ENCODE measurements at places on chromosomes 2 and 18. TPM values are rescaled to one million over a fixed set of nuclear protein-coding genes. Genes with fewer than 3 reads are reported as not detected.

The DLX1 gene
- total RNA-seq: not detected

The RGPD4 gene
- not detected for total RNA-seq

The CYTIP gene
- 358 TPM for total RNA-seq

The AMER3 gene
- total RNA-seq: not detected

The CD8B2 gene
- total RNA-seq: not detected

The SOX11 gene
- total RNA-seq: not detected

DNA sequence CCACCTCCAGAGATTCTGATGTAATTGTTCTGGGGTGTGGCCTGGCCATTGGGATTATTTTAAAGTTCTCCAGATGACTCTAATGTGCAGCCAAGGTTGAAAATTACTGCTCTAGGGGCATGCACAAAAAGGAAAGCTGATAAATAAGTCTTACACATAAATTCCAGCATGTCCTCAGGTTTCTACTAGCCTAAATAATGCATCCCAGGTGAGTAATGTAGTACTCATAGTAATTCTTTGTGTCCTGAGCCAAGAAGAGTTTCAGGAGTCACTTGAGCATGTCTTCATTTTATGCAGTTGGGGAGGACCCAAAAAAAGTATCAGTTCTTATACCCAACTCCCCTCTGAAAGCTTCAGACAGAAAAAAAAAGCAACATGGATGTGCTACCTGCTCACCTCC, 130.1 kb upstream of the SP5 start:
- no peak for DNase-seq

DNA sequence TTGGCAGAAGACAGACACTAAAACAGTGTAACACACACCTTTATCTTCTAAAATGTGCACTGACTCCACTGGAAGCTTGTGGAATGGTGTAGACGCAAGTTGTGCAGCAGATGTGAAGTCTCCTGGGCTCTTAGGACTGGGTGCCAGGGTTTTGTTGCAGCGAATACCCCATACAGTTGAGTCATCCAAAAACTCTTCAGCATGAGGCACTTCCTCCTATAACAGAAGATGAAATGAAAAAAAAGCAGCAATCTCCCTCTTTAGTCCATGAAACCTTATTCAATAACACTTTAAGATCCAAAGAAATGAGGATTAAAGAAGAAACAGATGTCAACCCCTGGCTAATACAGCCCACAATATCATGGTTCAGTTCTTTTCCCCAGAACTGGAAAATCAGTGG, 22.2 kb downstream of the BUB1 start:
- DNase-seq: no peak

- DNase-seq: no peak
Measured at GRCh38 chr2:53515435-53516332, 251.9 kb upstream of the CHAC2 start.

DNA sequence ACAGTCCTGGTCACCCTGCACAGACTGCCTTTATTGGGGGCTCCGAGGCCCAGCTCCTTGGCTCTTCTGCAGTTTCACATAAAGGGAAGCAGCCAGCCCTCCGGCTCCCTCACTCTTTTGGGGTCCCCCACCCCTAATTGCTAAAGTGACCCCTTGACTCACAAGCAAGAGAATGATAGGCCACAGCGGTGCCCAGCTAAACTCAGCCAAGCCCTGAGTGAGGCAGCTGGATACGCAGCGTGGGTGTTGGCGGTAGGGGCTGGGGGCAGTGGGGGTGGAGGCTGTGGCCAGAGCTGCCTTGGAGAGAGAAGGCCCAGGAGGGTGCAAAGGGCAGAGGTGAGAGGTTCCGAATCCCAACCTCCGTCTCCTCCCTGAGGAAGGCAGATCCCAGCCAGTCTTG, 25.5 kb upstream of the ALPP start:
- no peak for DNase-seq

- DNase-seq: no peak
Measured at GRCh38 chr2:112520234-112520783, 22.0 kb upstream of the POLR1B start.

- DNase-seq: no peak
Measured at GRCh38 chr18:27627927-27628326, 442.8 kb upstream of the CHST9 start.

DNA sequence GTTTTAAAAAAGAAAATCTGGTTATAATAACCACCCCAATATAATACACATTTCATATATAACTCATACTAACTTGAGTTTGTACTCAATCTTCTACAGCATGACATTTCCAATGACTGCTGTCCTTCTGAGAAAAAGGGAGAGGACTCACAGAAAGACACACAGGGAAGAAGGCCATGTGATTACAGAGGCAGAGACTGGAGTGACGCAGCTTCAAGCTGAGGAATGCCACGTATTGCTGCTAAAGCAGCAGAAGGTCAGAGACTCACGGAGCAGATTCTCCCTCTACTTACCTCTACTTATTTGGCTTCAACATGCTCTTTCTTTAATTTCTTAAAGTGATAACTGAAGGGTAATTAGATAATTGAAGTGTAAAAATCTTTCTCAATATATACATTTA, 753.5 kb upstream of the PKDCC start:
- DNase-seq: no peak

DNA sequence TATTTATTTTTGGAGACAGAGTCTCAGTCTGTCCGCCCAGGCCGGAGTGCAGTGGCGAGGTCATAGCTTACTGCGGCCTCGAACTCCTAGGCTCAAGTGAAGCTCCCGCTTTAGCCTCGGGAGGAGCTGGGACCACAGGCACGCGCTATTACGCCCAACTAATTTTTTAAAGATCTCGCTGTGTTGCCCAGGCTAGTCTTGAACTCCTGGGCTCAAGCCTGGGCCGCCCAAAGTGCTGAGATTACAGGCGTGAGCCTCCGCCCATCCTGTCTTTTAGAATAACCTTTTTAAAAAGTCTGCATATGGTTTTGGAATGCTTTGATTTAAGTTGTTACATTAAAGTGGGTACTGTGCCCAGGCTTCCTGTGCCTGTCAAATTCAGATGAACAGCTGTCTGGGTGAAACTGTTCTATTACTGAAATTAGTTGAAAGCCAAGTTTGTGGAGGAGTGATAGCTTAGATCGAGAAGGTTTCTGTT, 944 bp downstream of the RAB3GAP1 start:
- peak; percentile 15 for DNase-seq

- no peak for DNase-seq
Measured at GRCh38 chr2:111617299-111618225, 266.4 kb downstream of the ANAPC1 start.

- DNase-seq: no peak
Measured at GRCh38 chr2:187877391-187877790, 323.2 kb upstream of the TFPI start.
